Vagina (tissue), 2 donors: ENCODE measurements at places on chromosomes 3 and 15. TPM values are rescaled to one million over a fixed set of nuclear protein-coding genes. Genes with fewer than 3 reads are reported as not detected.
A peak's percentile ranks its signal among the peaks of the same experiment; 100 is the strongest.

The COL8A1 gene
- 23.1 TPM for total RNA-seq

The NME9 gene
- not detected for total RNA-seq

The ARPIN gene
- 20.1 TPM for total RNA-seq

The WDR93 gene
- total RNA-seq: not detected

The SAMD7 gene
- total RNA-seq: not detected

The CCR3 gene
- not detected for total RNA-seq

The AMIGO3 gene
- total RNA-seq: not detected

The NEK10 gene
- total RNA-seq: not detected

The CAPN3 gene
- 18.4 TPM for total RNA-seq

The TRIM42 gene
- total RNA-seq: not detected

DNA sequence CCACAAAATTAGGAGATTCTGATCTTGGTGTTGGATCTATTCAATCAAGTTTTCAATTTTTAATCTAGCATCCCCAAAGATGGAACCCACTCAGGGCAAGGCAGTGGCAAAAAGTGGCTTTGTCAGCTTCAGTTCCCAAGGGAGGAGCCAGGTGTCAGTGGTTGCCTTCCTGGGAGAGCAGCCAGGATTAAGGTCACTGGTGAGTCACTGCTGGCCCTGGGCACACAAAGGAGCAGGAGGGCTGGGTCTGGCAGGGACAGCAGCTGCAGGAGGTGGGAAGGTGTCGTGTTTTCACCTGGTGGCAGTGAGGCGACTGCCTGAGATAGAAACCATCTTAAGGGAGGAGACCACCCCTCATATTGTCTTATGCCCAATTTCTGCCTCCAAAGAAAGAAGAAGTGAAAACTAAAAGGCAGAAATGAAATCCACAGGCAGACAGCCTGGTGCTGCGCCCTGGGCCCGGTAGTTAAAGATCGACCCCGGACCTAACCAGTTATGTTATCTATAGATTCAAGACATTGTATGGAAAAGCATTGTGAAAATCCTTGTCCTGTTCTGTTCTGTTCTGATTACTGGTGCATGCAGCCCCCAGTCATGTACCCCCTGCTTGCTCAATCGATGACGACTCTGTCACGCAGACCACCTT is 5.9 kb upstream of the KLHL25 start:
- no peak for DNase-seq

DNA sequence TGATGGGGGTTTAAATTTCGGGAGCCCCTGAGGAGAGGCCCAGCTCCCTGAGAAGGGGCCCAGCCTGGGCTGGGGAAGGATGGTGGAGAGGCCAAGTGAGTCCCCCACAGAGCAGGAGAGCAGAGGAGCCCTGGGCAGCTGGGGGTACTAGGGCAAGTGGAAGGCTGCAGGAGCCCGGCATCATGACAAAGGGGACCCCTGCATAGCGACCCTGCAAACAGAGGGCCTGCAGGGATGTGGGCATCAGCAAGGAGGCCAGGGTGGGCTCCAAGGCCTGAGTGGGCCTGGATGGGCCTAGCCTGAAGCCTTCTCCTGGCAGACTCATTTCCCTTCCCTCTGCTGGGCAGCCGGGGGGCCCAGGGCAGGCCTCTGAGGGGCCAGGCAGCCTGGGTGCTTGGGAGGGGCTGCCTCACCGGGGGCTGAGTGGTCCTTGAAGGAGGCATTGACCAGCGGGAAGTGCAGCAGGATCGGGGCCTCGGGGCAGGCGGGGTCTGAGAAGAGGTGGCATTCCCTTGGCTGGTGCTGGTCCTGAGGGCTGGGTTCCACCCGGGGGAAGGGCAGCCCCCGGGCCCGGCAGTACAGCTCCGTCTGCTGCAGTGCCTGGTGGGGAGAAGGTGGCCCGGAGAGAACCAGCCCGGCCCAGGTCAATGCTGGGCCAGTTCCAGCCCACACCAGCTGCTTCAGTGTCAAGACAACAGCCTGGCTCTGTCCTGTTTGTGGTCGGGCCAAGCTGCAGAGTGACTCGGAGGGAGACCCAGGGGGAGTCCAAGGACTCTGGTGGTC is 24.7 kb downstream of the PLA2G4D start:
- DNase-seq: no peak

GRCh38 chr15:31471731-31472430 is 145.2 kb downstream of the KLF13 start:
- peak; percentile 87 for DNase-seq

GRCh38 chr15:67690936-67691335 is 134.4 kb upstream of the SKOR1 start:
- no peak for DNase-seq

DNA sequence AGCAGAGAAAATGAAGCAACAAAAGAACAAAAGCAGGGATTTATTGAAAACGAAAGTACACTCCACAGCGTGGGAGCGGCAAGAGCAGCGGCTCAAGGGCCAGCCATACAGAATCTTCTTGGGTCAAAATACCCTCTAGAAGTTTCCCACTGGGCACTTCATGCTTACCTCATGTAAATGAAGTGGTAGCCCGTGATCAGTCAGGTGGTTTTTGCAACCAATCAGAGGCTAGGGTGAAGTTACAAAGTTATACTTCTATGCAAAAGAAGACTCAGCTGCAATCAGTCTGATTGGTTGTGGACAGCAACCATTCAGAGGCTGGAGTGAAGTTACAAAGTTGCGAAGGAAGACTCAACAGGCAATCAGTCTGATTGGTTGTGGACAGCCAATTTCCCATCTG is 37.8 kb upstream of the TRH start:
- DNase-seq: no peak

GRCh38 chr15:69375151-69375790 is 38.9 kb upstream of the KIF23 start:
- DNase-seq: no peak

GRCh38 chr3:192700885-192701284 is 26.5 kb downstream of the FGF12 start:
- no peak for DNase-seq

- DNase-seq: no peak
Measured at GRCh38 chr3:135216659-135217058, 421.6 kb downstream of the EPHB1 start.

- no peak for DNase-seq
Measured at GRCh38 chr3:28745916-28746617, 397.4 kb upstream of the AZI2 start.

GRCh38 chr3:36482256-36482655 is 102.0 kb downstream of the STAC start:
- DNase-seq: no peak

DNA sequence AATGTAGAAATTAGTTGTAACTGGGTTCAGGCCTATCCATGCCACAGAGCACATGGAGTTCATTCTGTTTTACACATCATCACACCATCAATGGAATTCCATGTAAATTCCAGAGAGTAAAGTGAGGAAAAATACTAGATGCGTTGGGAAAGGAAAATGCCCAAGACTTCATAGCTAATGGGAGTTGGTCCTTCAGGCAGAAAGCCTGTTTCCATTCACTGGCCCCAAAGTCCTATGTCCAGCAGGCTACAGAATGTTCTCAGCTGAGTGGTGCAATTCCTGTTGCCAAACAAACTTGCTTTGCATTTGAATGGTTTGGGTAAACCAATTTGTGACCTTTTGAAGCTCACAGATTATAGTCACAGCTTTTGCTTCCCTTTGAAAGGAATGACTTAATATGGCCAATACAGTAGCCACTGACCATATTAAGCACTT is 164.6 kb upstream of the PFN2 start:
- DNase-seq: no peak

- no peak for DNase-seq
Measured at GRCh38 chr3:192917404-192918274, at the start of gene MB21D2. Gene MB21D2, minus strand, starts transcription at chr3:192917856. Its CDS starts 16 bp downstream, at chr3:192917840.

GRCh38 chr3:127440384-127440783 is 150.1 kb downstream of the TPRA1 start:
- DNase-seq: no peak

GRCh38 chr15:25810631-25811091 is 52.5 kb downstream of the ATP10A start:
- DNase-seq: no peak

DNA sequence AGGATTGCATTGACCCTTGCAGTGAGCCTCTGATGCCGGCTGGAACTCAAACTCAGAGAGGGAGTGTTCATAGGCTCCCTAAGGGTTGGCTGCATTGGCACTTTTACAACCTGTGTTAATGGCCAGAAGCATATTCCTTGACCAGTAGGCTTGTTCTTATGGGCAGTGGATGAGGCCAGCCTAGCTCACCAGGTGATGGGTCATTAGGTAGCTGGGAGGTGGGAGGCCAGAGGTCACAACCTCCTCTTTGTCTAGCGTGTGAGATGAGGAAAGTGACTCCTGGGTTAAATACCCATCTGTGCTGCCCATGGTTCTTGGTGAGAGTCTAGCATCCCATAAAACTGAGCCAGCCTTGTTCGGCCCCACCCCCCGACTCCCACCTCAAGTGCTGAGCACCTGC is 275.7 kb upstream of the CTNNB1 start:
- no peak for DNase-seq

- DNase-seq: no peak
Measured at GRCh38 chr15:65632780-65633375, 11.1 kb downstream of the SLC24A1 start.

- peak; percentile 67 for DNase-seq
Measured at GRCh38 chr3:38573556-38573955, 75.9 kb downstream of the SCN5A start.

DNA sequence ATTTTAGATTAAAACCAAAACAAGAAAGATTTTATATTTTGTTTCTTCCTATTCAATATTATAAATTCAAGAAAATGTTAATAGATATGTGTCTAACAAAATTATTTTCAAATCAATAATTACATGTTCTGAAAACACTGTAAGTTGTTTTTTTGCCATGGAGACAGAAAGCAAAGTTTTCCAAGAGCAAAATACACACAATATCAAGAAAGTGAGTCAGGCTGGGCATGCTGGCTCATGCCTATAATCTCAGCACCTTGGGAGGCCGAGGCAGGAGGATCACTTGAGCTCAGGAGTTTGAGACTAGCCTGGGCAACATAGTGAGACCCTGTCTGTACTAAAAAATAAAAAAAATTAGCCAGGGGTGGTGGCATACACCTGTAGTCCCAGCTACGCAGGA is 71.7 kb downstream of the TTC23 start:
- no peak for DNase-seq

GRCh38 chr3:149536429-149536828 is 61.9 kb downstream of the TM4SF4 start:
- no peak for DNase-seq

DNA sequence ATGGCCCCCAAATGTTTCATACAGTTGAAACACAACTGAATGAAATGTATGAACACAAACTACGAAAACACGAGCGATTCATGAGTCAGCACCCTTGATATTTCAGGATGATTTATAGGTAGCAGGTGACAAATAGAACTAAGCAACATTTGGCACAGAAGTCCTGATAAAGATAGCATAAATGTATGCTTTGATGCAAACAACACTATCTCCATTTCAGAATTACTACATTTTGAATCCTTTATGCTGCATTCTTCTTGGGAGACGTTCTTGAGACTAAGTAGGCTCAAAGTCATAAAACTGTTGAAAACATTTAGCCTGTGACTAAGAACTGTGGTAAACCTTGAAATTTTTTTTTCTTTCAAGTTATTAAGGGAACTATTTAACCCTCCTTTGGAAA is 200.3 kb upstream of the ICE2 start:
- DNase-seq: no peak

DNA sequence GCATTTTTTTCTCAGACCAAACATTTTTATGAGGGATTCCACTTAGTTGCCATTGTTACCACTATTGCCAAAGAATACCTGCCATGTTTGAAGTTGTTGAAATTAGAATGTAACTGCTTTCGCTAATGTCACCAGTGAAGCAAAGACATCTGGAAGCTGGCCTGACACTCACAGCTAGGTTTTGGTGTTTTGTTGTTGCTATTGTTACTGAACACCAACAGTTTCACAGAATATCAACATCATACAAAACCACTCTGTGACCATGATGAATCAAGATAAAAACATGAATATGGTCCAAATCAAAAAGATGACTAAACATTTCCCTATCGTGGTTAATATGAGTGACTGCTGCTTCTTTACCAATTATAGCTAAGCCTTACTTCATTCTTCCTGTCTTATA is 6.9 kb upstream of the CFAP20DC start:
- no peak for DNase-seq

GRCh38 chr15:66221126-66221525 is 32.4 kb downstream of the MEGF11 start:
- no peak for DNase-seq

- no peak for DNase-seq
Measured at GRCh38 chr15:38257676-38258075, 5.0 kb downstream of the SPRED1 start.

- no peak for DNase-seq
Measured at GRCh38 chr15:100279446-100279845, 62.3 kb downstream of the ADAMTS17 start.

- DNase-seq: no peak
Measured at GRCh38 chr3:140629357-140630137, 48.3 kb upstream of the TRIM42 start.

GRCh38 chr3:147390589-147391569 is 15.5 kb downstream of the ZIC4 start:
- no peak for DNase-seq

DNA sequence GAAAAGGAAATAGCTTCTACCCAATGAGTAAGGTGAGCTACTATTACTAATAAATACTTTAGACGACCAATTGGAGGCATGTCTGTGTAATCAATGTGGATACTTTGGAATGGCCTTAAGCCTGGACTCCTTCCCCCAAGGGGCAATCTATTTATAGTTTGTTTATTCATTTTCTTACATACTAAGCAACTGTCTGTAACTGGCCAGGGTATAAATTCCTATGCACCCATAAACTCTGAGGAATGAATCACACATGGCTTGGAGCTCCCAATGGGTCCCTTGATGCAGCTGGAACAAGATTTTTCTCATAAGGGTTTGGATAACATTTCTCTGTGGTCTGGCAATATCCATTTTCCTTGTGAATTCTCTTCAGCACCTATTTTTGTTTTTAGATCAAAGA is 506.8 kb downstream of the EDEM1 start:
- no peak for DNase-seq

GRCh38 chr3:196454935-196455334 is 22.7 kb upstream of the UBXN7 start:
- no peak for DNase-seq
